Activated CD4-positive, alpha-beta T cell treated with anti-CD3 and anti-CD28 coated beads, Interleukin-2, amount 50 U/mL, for 16 hours (primary cell): ENCODE measurements at places on chromosomes 4 and X.

DNA sequence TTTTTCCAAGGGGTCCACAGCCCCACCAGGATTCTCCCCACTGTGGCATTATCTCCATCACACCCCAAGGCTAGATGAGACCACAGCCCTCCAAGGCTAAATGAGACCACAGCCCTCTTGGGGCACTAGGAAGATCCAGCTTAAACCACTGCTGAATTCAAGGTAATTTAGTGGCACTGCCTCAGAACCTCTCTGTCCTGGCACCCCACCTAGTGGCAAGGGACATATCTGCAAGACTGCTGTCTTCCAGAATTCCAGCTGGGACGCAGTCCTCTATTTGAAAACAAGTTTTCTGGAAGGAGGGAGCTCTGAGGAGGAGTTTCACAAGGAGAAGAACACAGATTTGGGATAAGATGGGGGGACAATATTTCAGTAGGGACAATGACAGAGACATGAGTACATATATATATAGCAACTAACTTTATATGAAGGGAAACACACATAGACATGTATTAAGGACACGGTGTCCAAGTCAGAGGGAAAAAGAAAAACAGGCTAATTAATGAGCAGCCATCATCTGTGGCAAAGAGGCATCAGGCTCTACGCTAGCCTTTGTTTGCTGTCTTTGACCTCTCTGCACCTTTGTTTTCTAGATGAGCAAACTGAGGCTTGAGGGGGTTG is 9.3 kb downstream of the CETN2 start:
- peak; percentile 9 for DNase-seq

GRCh38 chr4:113474017-113474416 is 287.5 kb downstream of the CAMK2D start:
- peak; percentile 27 for DNase-seq

- no peak for DNase-seq
These were observed 85.9 kb downstream of the REPS2 start for GRCh38 chrX:17032351-17032750.

GRCh38 chrX:39630344-39630743 is 467.4 kb downstream of the BCOR start:
- DNase-seq = no peak

GRCh38 chr4:123589301-123589700 is 192.7 kb downstream of the SPRY1 start:
- DNase-seq = no peak

GRCh38 chr4:54099287-54099747 is 646 bp upstream of the GSX2 start:
- DNase-seq = no peak

DNA sequence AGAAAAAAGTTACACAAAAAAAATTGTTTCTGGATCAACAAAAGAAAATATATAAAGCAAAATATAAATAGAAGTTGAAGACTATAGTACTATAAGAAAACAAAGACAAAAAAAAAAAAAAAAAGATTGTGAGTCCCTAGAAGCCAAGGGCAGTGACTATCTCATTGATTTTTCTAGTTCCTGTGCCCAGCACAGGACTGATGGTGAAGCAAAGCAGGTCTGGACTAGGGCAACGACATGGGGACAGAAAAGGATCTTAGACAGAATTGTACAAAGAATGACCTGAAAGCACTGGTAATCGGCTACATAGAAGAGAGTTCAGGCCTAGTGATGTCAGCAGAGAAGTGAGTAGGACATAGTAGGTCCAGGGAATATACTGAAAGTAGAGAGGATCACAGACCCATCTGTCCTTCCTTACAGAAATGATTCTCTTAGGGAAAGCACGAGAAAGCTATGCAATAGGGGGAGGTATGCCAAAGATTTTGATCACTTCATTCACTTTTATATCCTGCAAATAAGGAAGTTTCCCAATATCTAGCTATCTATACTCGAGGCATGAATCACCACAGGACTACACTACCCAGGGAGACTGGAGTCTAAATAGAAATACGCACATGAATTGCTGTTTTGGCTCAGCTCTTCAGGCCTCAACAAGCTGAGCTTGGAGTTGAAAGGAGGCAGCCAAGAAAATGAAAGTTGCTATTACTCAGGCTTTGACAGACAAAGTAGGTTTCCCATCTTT is 230.9 kb upstream of the GPC4 start:
- no peak for DNase-seq

DNA sequence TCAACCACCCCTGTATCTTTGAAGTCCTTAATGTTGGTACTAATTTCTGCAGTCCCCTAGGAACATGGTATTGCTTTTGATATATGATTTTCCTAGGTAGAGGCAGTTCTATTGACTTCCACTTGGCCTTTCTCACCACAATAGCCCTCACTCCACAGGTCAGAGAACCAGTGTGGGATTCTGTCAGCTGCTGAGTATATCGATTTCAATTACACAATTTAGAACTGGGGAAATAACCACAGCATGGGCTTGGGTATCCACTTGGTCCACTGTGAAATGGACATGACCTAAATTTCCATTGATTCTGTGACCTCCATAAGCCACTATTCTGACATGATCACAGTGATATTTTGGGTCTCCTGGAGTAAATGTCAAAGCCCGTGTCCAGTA is 62.3 kb downstream of the KANTR start:
- no peak for DNase-seq

DNA sequence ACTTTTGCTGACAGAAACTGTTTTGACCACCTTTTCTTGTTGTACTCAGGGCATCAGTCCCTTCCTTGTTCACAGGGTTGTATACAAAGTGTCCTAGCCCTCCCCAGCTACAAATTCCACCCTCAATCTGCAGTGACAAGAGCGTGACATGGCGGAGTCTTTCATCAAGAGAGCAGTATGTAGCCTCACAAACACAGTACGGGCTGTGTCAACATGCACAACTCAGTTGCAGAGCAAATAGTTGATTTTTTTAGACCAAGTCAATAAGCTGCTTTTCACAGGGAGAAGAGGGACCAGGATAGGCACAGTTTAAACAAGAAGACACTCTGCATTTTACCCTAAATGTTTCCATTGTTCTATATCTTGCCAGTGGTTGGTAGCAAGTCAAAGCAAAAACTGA is 8.6 kb upstream of the HS6ST2 start:
- no peak for DNase-seq

DNA sequence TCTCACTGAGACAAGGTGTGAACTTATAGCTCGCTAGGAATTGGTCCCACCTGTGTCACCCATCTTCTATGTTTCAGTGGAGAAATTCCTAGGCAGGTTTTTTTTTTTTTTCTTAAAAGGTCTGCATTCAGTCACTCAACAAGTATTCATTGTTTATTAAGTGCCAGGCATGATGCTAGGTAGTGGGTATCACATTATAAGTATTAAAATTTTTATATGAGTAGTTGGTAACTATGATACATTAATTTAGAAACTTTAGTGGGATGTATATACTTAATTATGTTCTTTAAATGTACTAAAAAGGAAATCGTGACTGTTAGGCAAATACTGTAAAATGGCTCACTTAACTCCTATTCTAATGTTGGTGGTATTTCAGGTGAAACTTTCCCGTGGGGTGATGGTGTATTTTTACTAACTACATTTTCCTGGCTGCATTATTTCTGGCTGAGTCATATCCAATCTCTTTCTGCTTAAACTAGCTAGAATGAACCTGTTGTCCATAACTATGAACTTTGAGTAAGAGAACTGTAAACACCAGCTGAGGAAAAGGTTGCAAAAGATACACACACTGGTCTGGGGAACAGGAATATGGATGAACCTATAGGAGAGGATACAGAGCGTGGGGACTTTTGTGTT is 49.3 kb upstream of the MED14 start:
- DNase-seq = peak; percentile 2

DNA sequence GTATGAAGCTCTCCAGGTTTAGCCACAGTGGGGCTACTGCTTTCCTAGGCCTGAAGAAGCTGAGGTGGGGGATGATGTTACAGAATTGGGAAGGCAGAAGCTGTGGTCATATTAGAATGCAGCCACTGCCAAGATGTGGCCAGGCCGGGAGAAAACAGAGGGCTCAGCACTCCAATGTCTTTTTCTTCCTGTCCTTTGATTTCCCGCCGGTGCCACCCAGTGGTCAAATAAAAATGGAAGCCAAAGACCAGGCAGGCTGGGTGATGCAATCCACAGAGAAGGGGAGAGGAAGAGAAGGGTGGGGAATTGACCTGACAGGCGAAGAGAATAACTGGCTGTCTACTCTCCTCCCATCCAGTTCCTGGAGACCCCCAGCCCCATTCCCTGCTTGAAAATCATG is 94.9 kb upstream of the SHISA3 start:
- no peak for DNase-seq

DNA sequence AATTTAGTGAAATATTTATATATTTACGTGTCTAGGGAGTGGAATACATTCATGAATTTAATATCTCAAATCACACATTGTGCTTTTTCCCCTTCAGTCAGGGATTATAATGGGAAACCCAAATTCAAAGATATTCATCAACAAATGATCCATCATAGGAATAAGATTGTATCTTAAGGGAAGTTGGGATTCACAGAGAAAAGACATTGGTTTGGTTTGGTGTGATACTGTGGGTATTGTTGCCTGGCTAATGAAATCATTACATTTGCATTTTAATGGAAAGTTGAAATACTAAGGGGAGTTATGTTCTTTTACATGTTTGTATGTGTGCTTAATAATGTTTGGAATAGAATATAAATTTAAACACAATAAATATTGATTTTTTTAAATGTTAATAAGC is 1.7 kb downstream of the TET2 start:
- DNase-seq = no peak

- DNase-seq = no peak
These were observed 67.8 kb downstream of the USP38 start for GRCh38 chr4:143252478-143252877.

DNA sequence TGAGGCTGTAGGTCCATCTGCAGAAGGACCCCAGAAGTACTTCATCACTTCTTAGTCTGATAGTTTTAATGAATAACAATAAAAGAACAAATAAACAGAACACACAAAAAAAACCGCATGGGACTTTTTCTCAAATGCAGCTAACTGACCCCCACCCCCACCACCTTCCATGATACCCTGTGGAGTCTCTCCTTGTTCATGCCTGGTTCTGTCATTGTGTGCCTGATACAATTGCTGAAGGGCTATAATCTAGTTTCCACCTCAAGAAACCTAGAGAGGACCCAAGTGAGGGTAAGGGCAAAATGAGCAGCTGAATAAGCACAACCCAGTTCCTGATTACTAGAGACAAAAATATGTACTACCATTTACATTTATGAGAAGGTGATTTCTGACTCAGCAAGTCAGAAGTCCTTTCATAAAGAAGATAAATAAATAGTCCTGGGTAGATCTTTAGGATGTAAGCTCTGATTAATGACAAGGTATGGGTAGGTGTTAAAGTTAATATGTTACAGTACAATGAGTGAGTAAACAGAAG is 155.1 kb downstream of the TMA16 start:
- DNase-seq = no peak

DNA sequence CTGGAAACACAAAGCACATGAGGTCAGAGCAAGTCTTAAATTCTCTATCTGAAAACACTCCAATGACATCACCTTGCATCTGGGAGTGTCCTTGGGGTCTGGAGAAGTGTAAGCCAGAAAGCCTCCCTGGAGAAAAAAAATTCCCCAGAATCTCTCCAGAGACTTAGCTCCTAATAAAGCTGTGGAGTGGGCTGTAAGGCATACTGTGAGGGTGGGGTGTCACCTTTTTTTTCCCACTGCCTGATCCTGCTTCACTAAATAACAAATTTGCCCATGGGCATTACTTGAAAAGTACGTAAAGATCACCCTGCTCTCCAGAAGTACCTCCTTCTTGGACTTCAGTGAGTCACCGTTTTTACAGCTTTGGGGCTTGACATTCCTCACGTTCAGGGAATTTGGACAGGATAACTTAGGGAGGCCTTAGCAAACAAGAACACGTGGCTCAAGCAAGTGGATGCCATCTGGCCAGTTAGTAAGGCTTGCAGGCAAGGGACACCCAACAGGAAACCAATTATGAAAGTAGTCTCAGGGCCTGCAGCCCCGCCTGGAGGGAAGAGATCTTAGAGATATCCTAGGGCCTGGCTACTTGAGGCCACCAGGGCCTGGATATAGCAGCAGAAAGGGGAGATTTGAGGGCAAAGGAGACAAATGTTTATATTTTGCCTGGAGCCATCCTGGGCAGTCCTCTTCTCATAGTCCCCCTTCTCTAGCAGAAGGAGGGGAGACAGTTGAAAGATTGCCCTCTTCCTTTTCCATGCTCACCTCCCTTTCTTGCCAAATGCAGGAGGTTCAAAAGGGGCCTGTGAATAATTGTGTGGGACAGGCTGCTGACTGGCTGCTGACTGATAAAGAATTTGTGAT is 60.1 kb upstream of the PLAC1 start:
- peak; percentile 14 for DNase-seq

DNA sequence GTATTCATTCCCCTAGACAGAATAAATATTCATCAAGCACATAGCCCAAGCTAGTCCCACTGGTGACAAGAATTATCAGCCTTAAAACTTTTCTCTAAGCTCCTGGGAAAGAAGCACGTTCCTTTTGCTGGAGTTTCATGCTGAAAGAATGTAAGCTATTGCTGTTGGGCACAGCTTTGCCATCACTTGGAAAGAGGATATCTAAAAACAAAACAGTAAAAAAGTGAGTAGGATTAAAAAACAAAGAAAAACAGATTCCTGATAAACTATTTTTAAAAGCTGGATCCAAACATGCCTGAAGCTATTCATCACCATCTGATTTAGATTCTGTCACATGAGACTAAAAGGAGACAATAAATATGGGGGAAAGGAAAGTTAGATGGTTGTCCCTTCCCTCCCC is 176.8 kb downstream of the SCFD2 start:
- no peak for DNase-seq

GRCh38 chrX:48939524-48940228 is 17.7 kb downstream of the OTUD5 start:
- DNase-seq = peak; percentile 34

- DNase-seq = no peak
These were observed 68.3 kb downstream of the SPIN4 start for GRCh38 chrX:63282828-63283227.

DNA sequence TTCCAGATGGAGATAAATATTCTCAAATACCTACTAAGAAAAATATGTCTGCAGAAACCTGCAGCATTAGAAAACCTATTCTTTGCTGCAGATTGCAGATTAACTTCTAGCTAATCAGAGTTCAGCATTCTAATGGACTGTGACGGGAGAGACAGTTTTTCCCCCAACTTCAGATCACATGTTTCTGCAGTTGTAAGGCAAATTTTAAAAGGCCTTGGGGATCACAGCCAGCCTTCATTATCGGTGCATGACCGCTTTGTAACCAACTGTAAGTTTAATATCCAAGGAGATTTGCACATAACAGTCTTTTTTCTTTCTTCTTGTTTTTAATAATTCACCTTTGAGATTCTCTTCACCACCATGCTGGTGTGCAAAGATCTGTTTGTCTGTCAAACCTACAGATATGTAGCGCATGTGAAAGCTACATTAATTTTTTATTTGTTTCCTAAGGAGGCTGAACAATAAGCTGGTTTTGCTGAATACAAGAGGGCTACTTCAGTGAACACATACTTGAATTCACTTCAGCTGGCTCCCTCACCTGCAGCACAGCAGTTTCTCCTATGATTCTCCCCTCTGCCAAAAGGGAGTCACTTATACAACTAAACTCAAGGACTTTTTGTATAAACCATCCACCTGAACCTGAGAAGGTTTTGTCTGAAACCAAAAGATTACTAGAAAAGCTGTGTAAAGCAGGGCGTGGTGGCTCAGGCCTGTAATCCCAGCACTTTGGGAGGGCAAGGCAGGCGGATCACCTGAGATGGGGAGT is 488.5 kb downstream of the RPA4 start:
- DNase-seq = no peak

GRCh38 chrX:112696481-112696880 is 16.7 kb upstream of the LHFPL1 start:
- DNase-seq = no peak

GRCh38 chr4:56082829-56083228 is 134.1 kb downstream of the CEP135 start:
- DNase-seq = no peak
